Head of caudate nucleus (tissue), 42 donors: ENCODE measurements at places on chromosomes 6 and 20.

DNA sequence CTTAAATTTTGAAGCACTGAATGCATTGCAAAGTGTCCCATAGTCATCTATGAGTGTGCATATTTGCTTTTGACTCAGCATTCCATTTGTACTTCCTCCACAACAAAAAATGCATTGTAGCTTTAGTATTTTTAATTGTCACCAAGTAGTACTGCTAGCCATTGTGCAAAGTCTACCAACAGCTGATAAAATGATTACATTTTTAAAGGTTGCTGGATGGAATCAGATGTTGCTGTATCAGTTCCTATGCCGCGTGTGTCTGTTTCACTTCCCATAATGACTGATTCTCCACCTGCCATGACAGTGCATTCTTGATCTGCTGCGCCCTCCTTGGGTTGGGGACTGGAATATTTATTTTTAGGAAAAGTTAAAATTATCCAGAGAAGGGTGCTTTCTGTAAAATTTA is 41.2 kb downstream of the SLX4IP start:
- no peak for DNase-seq

- DNase-seq, result peak; percentile 16
Measured at GRCh38 chr6:68778356-68779020, 143.4 kb downstream of the ADGRB3 start.

- DNase-seq, result no peak
Measured at GRCh38 chr6:111761783-111762312, 111.4 kb downstream of the FYN start.

- no peak for DNase-seq
Measured at GRCh38 chr20:3509064-3509463, 38.2 kb downstream of the ATRN start.
